Lower leg skin (tissue), 4 donors: ENCODE measurements at places on chromosomes 3 and 15. TPM values are rescaled to one million over a fixed set of nuclear protein-coding genes. Genes with fewer than 3 reads are reported as not detected.

Gene LMOD3
- not detected for total RNA-seq

Gene KNG1
- total RNA-seq: not detected

Gene ZBED2
- not detected for total RNA-seq

GRCh38 chr15:73391128-73391872 is 22.5 kb upstream of the HCN4 start:
- no peak for DNase-seq

DNA sequence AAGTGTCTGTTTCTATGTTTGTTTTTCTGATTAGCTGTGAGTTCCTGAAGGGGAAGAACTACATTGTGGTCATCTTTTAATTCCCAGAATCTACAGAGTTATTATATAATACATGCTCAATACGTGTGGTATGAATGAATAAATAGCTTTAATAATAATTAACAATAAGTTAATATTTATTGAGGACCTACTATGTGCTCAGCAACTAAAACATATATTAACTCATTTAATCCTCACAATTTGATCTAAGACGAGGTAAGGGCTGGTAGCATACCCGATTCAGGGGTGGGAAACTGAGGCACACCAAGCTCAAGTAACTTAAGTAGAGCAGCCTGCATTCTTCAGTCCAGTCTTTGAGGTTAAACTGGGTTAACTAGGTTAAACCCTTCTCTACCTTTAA is 553.8 kb downstream of the FOXP1 start:
- DNase-seq: no peak

- DNase-seq: peak; percentile 40
These were observed 737 bp upstream of the ITPR1 start for GRCh38 chr3:4492208-4493013.

DNA sequence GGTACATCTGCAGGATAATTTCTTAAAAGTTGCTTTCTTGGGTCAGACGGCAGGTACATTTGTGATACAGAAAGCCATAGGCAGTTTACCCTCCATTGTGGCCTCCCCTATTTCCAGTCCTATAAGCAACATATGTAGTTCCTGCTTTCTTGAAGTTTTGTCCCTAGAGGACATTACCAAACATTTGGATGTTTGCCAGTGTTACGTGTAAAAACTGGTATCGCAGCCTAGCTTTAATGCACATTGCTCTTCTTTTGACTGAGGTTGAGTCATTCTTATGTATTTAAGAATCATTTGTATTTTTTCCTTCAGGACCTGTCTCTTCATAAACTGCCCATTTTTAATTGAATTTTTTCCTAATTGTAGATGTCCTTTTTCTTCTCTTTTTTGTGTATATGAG is 114.3 kb downstream of the DIPK2A start:
- DNase-seq: no peak

Gene FAM162A
- total RNA-seq: 85.7 TPM

GRCh38 chr3:167662919-167663400 is 9.2 kb upstream of the WDR49 start:
- no peak for DNase-seq

- DNase-seq: no peak
These were observed 358.4 kb upstream of the SEMA6D start for GRCh38 chr15:47358876-47359275.

Gene C3orf20
- total RNA-seq: not detected

DNA sequence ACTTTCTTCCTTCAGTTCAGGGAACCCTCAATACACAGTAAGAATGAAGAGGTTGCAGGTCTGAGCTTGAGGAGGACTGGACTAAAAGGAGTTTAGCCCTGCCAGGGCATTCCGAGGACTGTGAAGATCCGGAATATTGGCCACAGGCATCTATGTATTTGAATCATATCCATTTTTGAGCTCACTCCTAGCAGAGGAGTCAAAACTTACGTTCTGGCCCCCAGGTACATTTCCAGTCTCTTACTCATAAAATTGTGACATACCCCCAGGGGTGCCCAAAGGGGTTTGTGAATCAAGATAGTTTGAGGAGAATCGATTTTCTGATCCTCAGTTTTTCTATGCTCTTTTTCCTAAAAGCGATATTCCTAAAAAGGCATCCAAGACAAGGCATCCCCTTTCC is 27.6 kb upstream of the SRP14 start:
- DNase-seq: no peak

DNA sequence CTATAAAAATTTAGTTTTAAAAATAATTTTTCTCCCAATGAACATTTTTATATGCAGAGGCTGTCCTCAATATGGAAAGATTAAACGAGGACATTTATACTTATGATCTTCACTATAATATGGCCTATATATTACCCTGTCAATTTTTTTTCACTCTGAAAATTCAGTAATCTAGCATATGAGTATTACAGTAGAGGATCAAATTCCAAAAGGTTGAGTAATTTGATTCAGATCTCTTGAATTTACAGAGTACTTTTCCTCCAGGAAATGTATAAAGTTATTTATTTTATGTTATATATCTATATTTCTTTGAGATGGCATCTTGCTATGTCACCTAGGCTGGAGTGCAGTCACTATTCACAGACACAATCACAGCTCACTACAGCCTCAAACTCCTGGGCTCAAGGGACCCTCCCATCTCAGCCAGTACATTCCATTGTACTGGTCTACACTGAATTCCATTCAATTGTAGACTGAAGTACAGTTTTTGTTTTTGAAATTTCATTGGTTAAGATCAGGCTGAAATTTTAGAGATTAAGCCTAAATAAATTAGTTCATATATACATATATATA is 16.3 kb upstream of the TRPM7 start:
- no peak for DNase-seq

Gene AAGAB
- total RNA-seq: 16.7 TPM

Gene DPPA4
- not detected for total RNA-seq

DNA sequence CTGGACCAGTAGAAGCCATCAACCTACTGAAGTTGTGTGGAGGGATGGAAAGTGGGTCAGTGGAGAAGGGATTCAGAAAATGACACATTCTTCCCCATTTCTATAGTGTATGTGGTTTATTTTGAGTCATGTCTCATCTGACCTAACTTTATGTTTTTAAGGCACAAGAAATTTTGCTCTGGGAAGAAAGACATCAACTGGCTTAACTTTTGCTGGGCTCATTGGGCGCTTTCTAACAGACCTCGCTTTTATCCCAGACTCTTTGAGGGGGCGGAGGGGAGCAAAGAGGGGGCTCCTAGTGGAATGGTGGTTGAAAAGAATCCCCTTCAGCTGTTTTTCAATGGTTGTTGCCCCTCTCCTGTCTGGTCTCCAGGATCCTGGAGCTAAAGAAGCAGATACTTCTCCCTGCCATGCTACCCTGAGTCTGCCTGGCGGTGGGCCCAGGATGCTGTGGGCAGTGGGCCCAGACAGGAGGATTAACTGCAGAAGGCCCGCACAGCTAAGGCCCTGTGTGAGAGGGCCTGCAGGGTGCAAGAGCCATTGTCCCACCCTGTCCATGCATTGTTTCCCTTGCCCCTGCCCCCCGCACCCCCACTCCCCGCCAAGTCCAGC is 14.5 kb downstream of the CSRNP1 start:
- no peak for DNase-seq

Gene FANCD2
- total RNA-seq: 1.7 TPM

GRCh38 chr15:98519767-98520550 is 128.4 kb upstream of the IGF1R start:
- peak; percentile 37 for DNase-seq

DNA sequence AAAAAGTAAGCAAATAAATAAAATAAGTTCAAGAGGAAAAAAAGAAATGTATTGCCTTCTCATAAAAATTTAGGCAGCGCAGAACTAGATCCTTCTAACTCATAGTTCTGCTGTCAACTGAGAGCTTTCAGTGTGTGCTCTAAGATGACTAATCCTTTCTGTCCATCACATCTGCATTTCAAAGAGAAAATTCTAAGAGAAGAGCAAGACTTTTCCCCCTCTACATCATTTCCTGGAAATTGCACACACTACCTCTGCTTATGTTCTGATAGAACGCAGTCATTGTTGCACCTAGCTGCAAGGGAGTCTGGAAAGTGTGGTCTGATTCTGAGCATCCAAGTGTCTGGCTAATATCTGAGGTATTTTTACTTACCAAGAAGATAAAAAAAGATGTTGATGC is 39.6 kb upstream of the SLCO3A1 start:
- no peak for DNase-seq

- no peak for DNase-seq
These were observed 13.7 kb downstream of the TKT start for GRCh38 chr3:53242155-53242554.

DNA sequence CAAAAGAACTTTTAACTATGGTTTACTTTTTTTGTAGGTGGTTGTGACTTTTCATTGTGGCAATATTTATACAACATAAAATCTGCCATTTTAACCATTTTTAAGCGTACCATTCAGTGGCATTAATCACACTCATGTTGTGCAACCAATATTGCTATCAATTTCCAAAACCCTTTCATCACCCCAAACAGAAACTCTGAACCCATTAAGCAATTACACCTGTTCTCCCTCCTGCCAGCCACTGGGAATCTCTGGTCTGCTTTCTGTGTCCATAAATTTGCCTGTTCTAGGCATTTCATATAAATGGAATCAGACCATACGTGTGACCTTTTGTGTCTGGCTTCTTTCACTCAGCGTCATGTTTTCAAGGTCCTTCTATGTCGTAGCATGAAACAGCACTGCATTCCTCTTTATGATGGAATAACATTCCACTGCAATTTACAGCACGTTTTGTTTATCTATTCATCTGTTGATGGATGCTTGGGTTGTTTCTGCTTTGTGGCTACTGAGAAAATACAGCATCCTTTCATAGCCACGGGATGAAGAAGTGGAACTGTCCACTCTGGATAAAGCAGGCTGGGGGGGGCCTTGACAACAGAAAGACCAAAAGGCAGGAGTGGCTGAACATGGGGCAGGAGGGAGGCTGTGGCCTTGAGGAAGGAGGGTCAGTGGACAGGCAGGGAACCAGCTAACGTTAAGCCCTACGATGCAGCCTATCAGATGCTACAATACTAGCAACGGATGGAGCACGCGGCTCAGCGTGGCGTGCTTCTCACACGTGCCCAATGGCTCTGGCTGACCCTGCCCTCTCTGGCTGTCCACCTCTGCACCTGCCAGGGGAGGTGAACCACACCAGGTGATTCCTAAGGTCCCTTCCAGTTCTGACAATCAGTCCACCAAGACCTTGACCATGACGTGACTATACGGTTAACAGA is 110.9 kb downstream of the SEC22A start:
- no peak for DNase-seq

Gene CPN2
- total RNA-seq: not detected

Gene ZDHHC19
- not detected for total RNA-seq

- no peak for DNase-seq
These were observed 63.7 kb upstream of the THSD4 start for GRCh38 chr15:71051539-71051938.

DNA sequence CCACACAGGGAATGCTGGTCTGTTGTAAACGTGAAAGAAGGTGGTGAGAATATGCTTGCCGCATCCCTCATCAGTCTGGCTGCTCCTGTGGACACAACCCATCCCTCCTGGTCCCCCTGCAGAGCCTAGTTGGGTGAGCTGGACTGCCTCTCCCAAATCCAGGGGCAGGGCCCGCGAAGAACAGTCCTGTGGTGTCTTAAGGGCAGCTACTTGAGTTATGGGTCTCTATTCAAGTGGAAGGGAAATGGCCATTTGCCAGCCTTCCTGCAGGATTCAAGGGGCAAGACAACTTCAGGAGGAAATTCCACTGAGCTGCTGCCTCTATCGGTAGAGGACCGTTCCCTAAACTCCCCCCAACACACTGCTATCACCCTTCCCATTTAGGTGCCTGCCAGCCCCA is 98.9 kb downstream of the IQSEC1 start:
- DNase-seq: no peak

DNA sequence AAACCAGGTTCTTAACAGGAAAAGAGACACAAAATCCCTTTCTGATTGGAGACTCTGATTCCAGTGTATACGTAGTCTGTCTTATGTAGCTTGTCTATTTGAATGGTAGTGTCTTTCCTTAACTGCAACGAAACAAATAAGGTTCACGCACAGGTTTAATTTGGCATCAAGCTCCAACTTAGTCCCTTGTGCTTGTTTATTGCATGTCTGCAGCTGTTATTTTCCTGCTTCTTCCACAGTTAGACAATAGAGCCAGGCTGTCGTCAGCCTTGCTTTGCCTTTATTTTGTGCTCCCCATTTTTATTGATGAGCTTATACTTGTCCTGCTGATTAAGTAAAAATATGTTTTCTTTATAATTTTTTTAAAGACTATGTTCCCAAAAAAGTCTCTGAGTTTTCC is 152.7 kb upstream of the CDIN1 start:
- DNase-seq: no peak

GRCh38 chr3:33231756-33232465 is 13.3 kb upstream of the SUSD5 start:
- no peak for DNase-seq

DNA sequence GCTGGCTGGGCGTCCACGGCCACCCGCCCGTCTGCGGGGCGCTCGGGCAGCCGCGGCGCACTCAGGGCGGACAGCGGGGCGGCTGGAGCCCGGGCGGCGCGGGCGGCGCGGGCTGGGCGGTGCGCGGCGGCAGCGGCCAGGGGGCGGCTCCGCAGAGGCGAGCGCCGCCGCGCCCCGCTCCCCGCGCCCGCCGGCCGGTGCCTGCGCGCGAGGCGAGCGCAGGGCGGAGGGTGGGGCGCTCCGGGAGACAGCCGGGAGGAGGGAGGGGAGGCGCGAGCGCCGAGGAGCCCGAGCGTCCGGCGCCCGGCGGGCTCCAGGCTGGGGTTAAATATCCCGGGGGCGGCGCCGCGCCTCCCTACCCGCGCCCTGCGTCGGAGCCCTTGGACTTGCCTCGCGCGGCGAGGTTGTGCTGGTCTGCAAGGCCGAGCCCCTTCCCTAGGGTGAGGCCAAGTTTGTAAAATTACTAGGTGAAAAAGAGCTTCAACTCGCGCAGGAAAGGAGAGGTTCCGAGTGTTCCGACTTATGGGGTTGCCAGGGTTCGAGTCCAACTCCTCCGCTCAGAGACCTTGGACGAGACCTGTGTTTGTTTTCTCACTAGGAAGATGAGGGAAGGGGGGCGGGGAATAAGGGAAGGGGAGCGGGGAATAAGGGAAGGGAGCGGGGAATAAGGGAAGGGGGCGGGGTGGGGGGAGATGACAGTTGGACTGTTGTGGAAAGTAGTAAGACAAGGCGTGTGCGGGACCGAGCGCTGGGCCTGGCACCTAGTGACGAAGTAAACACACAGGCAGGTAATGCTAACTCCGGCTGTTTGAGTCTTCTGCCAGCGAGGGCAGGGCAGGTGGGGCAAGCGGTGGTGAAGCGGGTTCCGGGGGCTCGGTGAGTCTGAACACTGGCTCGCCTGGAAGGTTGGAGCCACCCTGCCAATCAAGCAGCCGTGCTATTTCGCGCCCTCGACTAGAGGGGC is at the start of gene TNFAIP8L3:
TSS of gene TNFAIP8L3 (minus strand) at position 301 of the 964 bp plus-strand sequence. CDS start 311 bp downstream, outside the sequence.
- DNase-seq: no peak

Gene TRAIP
- total RNA-seq: 3.2 TPM

- no peak for DNase-seq
These were observed 306.2 kb upstream of the DPPA4 start for GRCh38 chr3:109643590-109643989.
